ENCODE measurements at places on chromosomes 12 and 14. TPM values are rescaled to one million over a fixed set of nuclear protein-coding genes. Genes with fewer than 3 reads are reported as not detected.

Gene ADGRD1
- not detected for total RNA-seq

Gene CCDC196
- total RNA-seq = not detected

Gene ADAM20
- 0.94 TPM for total RNA-seq

Gene PRPH
- total RNA-seq = 0.46 TPM

Gene BBS10
- 8.4 TPM for total RNA-seq

Gene RASSF3
- 38.9 TPM for total RNA-seq

Gene SLC4A8
- 2.6 TPM for total RNA-seq

Gene NPAS3
- not detected for total RNA-seq

Gene SYNDIG1L
- 0.52 TPM for total RNA-seq

Gene PHC1
- total RNA-seq = 50.9 TPM

Gene IGF1
- not detected for total RNA-seq
